ENCODE measurements at places on chromosomes 7 and 10.
A peak's percentile ranks its signal among the peaks of the same experiment; 100 is the strongest.

DNA sequence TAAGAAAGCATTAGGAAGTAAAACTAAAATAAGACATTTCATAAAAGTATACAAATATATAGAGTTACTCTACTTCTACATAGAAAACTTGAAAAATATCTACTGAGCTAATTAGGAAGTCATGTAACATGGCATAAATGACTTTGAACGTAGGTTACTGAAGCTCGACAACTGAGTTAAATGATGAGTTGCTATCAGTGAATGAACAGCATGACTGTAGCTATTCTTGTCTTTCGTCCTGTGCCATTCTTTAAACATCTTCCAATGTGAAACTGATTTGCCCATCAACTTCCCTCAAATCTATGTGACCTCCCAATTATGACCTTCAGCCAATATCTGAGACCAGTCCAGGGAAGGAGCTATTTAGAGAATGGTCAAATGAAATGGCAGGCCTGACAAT, 113.5 kb upstream of the NEBL start:
- DNase-seq: no peak

DNA sequence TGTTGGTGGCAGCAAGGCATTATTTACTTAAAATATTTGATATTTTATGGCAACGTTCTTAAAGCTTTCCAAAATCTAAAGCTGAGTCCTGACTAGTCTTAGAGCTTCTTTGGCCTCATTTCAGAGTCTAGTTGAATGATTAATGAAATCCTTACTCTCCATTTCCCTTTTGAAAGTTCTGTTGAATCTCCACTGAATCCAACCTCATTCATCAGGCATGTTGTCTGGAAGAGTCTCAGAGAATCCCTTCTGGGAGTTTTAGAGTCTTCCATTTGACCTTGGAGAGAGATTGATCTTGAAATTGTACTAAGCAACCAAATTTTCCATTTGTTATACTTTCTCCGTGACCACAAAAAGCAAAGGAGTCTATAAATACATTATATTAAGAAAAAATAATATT, 198.5 kb upstream of the TMEM196 start:
- DNase-seq: no peak

- DNase-seq: no peak
Observed at GRCh38 chr7:47591089-47591654, 9.3 kb upstream of the TNS3 start.

- no peak for DNase-seq
Observed at GRCh38 chr7:40612298-40612697, 477.5 kb downstream of the SUGCT start.

- DNase-seq: no peak
Observed at GRCh38 chr10:101939008-101939648, 95.5 kb upstream of the KCNIP2 start.

DNA sequence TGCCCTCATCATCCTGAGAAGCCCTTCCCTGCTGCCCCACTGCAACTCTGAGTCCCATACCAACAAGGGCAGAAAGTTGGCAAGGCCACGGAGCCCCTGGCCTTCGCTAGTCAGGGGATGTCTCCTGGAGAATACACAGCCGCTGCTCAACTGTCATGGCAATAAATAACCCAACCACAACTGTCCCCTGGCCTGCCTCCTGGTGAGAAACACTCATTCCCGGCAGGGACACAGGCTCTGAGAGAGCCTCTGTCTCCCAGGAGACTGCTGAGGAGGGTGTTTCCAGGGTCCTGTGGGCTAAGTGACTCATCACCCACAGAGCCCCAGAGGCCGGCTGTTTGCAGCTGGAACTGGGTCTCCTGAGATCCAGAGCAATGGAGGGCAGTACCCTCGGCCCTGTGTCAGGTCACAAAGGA, 354.1 kb downstream of the TNS3 start:
- DNase-seq: no peak

GRCh38 chr10:57864765-57865680, 402.7 kb downstream of the IPMK start:
- DNase-seq: no peak

DNA sequence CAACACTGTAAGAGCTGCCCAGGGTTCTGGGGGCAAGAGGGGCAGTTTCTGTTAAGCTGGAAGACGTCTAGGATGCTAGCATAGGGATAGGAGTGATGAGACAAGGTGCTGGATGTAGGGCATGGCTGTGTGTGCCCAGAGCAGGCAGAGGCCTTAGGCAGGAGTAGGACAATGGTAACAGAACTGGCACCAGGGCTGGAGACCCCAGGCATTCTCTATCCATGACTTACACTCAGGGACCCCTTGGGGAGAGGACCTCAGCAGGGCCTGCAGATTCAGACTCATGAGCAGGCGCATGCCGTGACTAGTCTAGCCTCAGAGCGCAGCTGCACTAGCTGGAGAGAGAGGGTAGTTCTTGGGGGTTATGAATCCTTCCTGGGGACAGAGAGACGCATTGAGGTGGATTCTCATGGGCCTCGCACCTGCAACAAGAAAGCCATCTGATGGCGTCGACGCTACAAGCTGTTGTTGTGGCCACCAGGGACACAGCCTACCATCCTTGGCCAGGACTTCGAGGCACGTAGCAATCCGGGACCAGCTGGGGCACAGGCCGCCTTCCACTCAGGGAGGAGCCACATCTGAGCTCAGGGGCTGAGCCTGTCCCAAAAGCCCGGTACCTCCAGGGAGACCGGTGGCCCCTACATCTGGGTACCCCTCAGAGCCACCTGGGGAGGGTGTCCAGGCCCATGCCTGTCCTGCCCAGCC, 474.1 kb downstream of the PTPRN2 start:
- no peak for DNase-seq

DNA sequence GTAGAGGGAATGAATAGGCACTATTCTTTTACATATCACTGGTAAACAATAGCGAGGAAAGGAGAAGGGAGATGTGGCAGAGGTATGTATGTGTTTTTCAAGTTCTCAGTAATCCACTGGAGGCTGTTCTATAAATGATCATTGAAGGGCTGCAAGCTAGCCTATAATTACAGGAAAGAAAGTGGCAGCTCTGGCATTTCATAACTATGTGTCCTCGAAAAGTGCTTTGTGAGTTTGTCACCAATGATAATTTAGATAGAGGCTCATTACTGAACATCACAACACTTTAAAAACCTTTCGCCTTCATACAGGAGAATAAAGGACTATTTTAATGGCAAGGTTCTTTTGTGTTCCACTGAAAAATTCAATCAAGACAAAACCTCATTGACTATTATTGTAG, 235.1 kb downstream of the FOXP2 start:
- no peak for DNase-seq

- DNase-seq: peak; percentile 45
Observed at GRCh38 chr7:140653319-140654108, 12.9 kb upstream of the DENND2A start.

GRCh38 chr7:29969738-29970137, 19.9 kb downstream of the SCRN1 start:
- no peak for DNase-seq

DNA sequence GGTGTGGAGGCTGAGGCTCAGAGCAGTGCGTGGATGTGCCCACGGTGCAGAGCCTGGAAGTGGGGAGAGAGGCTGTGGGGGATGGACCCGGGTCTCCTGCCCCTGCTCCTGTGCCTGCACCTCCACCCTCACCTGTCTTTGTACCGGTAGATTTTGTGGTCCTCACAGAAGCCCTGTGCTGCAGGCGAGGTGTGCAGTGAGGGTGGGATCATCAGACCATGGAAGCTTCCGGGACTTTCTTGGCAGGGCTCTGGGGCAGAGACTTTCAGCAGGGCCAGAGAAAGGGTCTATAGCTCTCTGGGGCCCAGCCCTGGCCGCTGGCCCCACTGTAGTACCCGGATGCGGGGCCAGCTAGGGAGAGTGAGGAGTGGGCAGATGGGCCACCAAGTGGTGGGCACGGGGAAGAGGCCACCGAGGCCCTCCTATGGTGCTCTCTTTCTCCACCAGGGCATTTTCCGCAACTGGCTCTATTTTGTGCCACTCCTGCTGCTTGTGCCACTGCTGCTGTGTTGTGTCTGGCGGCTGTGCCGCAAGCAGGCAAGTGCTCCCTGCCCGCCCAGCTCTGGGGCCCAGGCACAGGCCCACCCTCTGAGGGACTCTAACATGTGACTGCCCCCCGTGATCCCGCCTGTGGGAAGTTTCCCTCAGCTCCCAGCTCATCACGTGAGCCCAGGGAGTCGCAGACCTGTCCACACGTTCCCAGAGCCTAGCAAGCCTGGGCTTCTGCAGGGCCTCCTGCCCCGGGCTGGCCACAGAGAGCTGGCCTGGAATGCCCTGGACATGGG, 22.1 kb downstream of the ANTXRL start:
- DNase-seq: no peak

DNA sequence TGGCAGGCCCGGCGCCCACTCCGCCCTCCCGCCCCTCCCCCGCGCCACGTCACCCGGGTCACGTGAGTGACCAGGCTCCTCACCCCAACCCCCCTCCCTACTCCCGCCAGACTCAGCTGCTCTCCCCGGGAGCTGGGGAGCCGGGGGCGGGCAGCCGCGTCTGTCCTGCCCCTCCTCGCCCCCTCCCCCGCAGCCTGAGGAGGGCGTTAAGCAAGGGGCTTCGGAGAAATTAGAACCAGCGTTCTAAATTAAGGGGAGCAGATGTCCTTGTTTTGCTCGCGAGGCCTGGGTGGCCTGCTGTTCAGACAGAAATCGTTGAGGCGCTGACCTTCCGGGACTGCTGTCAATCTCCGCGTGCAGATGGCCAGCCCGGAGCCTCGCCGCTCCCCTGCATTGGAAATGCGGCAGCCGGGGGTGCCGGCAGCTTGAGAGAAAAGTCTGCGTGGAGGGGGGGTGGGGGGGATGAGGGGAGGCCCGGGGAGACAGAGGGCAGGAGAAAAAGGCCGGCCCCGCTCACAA, 102.2 kb upstream of the ZNF438 start:
- DNase-seq: peak; percentile 66

Data from activated CD4-positive, alpha-beta T cell treated with anti-CD3 and anti-CD28 coated beads, Interleukin-2, amount 10 ng/mL, durations not matched to agents 7 days and 5 days (primary cell).